ENCODE measurements at places on chromosomes 6 and 20. TPM values are rescaled to one million over a fixed set of nuclear protein-coding genes. Genes with fewer than 3 reads are reported as not detected.

Gene TREM2
- total RNA-seq = 0.44 TPM

Gene FILIP1
- 0.29 TPM for total RNA-seq

Gene PPP1R3G
- 3.3 TPM for total RNA-seq

Gene CCR6
- total RNA-seq = not detected

Gene FNDC11
- 1.8 TPM for total RNA-seq

Gene CCHCR1
- total RNA-seq = 20.2 TPM

Gene TMEM244
- total RNA-seq = not detected

Gene CASS4
- 12.4 TPM for total RNA-seq

Gene TCP11
- total RNA-seq = 0.15 TPM

Gene GRM1
- total RNA-seq = under 0.01 TPM

Gene E2F1
- total RNA-seq = 1.8 TPM

Gene HLA-DRB1
- 0.17 TPM for total RNA-seq

Gene SLC24A3
- total RNA-seq = not detected

Gene GABRR1
- total RNA-seq = not detected

Gene MYH7B
- total RNA-seq = 0.15 TPM

Gene HLA-DRB5
- total RNA-seq = 0.15 TPM

Gene MACROD2
- total RNA-seq = 0.50 TPM

Gene SRMS
- not detected for total RNA-seq

Gene ETV7
- 0.99 TPM for total RNA-seq

Gene PNLDC1
- total RNA-seq = not detected

Gene VSX1
- not detected for total RNA-seq

Gene TFAP2A
- under 0.01 TPM for total RNA-seq

Gene EDN1
- 0.87 TPM for total RNA-seq

Gene CAGE1
- total RNA-seq = 0.17 TPM

Gene SNPH
- 12.8 TPM for total RNA-seq

Gene HLA-DQA1
- total RNA-seq = not detected

Gene POLR1H
- 25.0 TPM for total RNA-seq

Gene RAD21L1
- not detected for total RNA-seq

Gene SERPINB1
- total RNA-seq = 30.8 TPM

Gene RAET1E
- 2.2 TPM for total RNA-seq

Gene KCNK17
- total RNA-seq = not detected

Gene LPA
- not detected for total RNA-seq

Gene HDGFL1
- total RNA-seq = not detected

Gene SCUBE3
- total RNA-seq = 0.44 TPM

Gene SLC13A3
- total RNA-seq = 6.0 TPM

Gene GRM4
- not detected for total RNA-seq

Gene KIF25
- not detected for total RNA-seq

Gene RFX6
- not detected for total RNA-seq

Gene SMLR1
- not detected for total RNA-seq

Gene GTSF1L
- total RNA-seq = not detected

Gene NFATC2
- total RNA-seq = under 0.01 TPM

Gene FHL5
- total RNA-seq = not detected

Gene PSORS1C2
- total RNA-seq = not detected

Gene GATA5
- not detected for total RNA-seq

Gene PTPRT
- not detected for total RNA-seq

Gene GSTA1
- not detected for total RNA-seq

Gene POPDC3
- total RNA-seq = 22.5 TPM

Gene DLL1
- total RNA-seq = 0.15 TPM

Gene ACTL10
- total RNA-seq = 3.0 TPM

Gene HLA-F
- total RNA-seq = 1.3 TPM

Gene ZNF831
- not detected for total RNA-seq

Gene RAET1L
- not detected for total RNA-seq

Gene BPIFB2
- total RNA-seq = not detected

Gene ANGPT4
- not detected for total RNA-seq

Gene PDE7B
- 48.1 TPM for total RNA-seq

Gene PTGIS
- total RNA-seq = 255 TPM

Gene SPTLC3
- total RNA-seq = 5.8 TPM

Gene GPX6
- total RNA-seq = not detected

Gene CDC40
- total RNA-seq = 32.4 TPM

Measured in smooth muscle cell of trachea (primary cell).